ENCODE measurements at places on chromosomes 7 and 10. TPM values are rescaled to one million over a fixed set of nuclear protein-coding genes. Genes with fewer than 3 reads are reported as not detected.
A peak's percentile ranks its signal among the peaks of the same experiment; 100 is the strongest.

Gene CTNNA3
- total RNA-seq, result not detected

Gene THSD7A
- not detected for total RNA-seq

Gene LIMK1
- 22.1 TPM for total RNA-seq

Gene TASOR2
- total RNA-seq, result 93.4 TPM

Gene ARHGEF35
- total RNA-seq, result 1.7 TPM

Gene MMP21
- total RNA-seq, result not detected

Gene MSMB
- not detected for total RNA-seq

Gene NPTX2
- total RNA-seq, result not detected

Gene ZNF488
- total RNA-seq, result not detected

Gene HOXA7
- not detected for total RNA-seq

Gene HOXA10
- total RNA-seq, result 0.08 TPM

Gene GCK
- total RNA-seq, result 2.7 TPM

Gene RAB19
- 3.8 TPM for total RNA-seq

Gene PILRA
- 1.1 TPM for total RNA-seq

Gene ERVW-1
- not detected for total RNA-seq

Gene CLDN15
- 18.5 TPM for total RNA-seq

Gene HOXA2
- not detected for total RNA-seq

Gene TRPV6
- not detected for total RNA-seq

Gene PUS7
- total RNA-seq, result 34.4 TPM

Gene HECW1
- not detected for total RNA-seq

Gene OR2A12
- total RNA-seq, result not detected

Gene STAG3
- total RNA-seq, result 5.8 TPM

Gene ELFN1
- 0.13 TPM for total RNA-seq

GRCh38 chr10:71338728-71339495 lies 19.9 kb downstream of the SLC29A3 start:
- no peak for DNase-seq

GRCh38 chr7:45593121-45593541 lies 19.0 kb downstream of the ADCY1 start:
- no peak for DNase-seq

GRCh38 chr10:74637685-74638084 lies 188.7 kb upstream of the KAT6B start:
- no peak for DNase-seq

DNA sequence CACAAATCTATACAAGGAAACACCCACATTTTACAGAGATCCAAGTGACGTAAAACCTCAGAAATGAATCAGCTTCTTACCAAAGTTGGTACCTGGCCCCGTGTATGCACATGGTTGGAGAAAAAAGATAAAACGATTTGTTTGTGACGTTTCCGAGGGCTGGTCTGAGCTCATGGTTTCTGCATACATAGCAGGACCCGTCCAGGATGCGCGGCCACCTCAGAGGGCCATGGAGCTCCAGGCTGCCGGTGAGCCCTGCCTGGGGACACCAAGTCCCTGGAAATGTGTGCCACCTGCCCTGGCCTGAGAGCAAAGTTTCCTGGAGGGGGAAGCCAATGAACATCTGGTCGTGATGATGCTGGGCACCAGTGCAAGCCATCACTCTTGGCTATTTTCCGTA lies 402.6 kb upstream of the MKI67 start:
- DNase-seq, result no peak

GRCh38 chr10:80509403-80510161 lies 28.1 kb upstream of the SH2D4B start:
- DNase-seq, result no peak

- no peak for DNase-seq
Measured at GRCh38 chr10:48551861-48552591, 52.8 kb downstream of the ARHGAP22 start.

- no peak for DNase-seq
Measured at GRCh38 chr7:94115316-94115715, 111.2 kb upstream of the BET1 start.

DNA sequence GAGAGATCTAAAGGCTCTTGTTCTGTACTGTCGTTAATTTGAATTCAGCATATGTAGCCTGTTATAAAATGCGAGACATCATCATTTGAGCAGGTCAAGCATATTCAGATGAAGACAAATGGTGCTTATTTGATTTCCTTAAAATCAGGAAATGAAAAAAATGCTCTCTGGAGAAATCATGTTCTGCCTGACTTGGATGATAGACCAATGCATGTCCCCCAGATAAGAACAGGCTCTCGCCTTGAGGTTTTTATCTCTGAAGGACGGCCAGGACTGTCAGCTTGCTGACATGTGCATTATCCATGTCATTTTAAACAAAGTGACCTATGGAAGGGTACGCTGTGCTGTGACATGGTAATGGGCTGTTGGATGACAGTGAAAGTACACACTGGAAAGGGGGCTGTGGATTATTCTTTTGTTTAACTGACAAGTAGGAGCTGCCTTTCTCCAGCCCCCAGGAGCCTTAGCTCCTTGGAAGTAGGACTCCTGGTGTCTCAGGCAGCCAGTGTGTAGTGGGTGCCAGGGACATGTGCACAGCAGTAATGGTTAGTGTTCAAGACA lies 695.1 kb upstream of the GALNT17 start:
- DNase-seq, result no peak

DNA sequence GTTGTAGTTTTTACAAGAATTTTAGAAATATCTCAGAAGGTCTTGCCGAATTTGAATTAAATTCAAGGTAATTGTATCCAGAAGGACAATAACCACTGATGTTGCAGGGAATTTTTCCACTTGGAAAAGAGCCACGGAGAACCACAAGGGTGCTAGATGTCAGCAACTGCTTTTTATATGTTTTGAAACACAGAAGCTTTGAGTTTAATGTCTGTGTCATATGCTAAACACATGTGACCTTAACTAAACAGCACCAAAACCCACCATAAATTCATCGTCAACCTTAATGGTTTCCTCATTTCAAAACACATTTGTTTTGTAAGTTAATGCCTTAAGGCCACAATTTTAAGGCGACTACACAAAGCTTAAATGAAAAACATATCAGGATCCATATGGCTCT lies 106.9 kb downstream of the COL28A1 start:
- DNase-seq, result no peak

DNA sequence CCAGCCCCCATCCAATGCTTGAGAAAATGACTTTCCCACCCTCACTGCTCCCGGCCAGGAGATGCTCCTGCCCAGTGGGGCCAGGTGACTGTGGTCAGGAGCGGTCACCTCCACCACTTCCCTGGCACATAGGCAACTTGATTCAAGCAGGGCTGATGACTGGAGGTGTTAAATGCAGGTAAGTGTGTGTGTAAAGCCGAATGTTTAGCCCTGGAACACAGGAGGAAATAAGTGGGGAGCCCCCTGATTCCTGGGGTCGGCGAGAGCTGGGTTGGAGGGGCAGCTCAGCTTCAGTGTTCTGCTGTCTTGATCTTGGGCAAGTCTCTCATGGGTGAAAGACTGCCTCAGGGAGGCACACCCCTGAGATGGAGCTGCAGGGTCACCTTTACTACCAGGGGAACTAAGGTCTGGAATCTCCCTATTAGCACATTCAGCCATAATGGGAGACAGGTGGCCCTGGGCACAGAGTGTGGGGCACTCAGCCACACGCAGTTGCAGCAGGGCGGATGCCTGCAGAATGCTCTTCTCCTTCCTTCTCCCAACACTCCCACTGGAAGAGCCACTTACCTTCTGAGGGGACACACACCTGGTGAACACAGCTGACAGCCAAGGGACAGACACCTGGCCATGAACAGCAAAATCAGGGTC lies 124.1 kb downstream of the PTPN20 start:
- no peak for DNase-seq

GRCh38 chr10:25808372-25808771 lies 125.7 kb upstream of the MYO3A start:
- no peak for DNase-seq

- DNase-seq, result no peak
Measured at GRCh38 chr7:24741679-24742505, 15.4 kb downstream of the GSDME start.

DNA sequence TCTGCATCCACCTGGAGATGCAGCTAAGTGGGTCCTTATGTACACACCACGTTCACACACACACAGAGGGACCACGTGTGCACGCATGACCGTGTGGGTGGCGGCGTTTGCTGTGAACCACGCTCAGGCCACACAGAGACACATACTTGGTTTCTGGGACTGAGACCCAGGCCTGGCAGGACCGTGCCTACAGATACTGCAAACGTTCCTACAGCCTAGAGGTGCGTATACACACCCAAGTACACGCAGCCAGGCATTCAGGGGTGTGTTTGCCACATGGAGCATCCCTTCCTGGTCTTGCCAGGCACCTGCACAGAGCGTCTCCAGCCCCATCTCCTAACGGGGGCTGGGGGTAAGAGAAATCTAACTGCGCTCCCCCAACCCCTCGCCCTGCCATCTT lies 49.0 kb upstream of the GTF2IRD1 start:
- DNase-seq, result no peak

DNA sequence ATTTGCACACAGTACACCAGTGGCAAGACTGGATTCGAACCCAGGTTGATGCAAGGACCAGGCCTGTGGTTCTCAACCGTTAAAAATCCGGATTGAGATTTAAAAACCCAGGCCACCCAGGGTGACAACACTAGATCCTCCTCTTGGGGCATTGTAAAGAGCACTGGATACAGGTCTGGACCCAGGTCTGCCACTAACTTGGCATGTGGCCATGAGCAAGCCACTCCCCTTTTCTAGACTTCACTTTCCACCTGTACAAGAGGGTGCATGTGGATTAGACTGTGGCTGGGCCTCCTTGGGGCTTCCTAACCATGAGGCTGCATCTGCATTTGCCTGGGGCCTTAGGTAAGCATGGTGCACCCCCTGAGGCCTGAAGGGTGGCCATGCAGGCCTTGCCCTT lies 21.7 kb upstream of the SLC29A3 start:
- no peak for DNase-seq

GRCh38 chr10:98376485-98376884 lies 38.5 kb downstream of the PYROXD2 start:
- DNase-seq, result no peak

DNA sequence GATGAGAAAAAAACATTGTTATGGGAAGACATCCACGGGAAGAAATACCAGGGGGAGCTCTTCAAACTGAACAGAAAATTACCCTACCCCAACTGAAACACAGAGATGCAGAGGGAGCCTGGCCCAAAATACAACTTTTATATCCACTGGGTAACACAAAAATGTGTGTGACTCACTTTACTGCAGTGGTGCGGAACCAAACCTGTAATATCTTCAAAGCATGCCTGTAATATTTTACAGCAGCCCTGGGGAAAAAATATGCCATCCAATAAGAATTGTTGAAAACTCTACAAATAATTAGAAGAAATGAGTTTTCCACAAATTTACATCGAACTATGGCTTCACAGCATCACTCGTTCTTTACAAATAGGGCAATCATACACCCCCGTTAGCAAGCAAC lies 49.8 kb upstream of the SRRM3 start:
- DNase-seq, result no peak

- DNase-seq, result no peak
Measured at GRCh38 chr10:33263453-33263852, 71.0 kb downstream of the NRP1 start.

DNA sequence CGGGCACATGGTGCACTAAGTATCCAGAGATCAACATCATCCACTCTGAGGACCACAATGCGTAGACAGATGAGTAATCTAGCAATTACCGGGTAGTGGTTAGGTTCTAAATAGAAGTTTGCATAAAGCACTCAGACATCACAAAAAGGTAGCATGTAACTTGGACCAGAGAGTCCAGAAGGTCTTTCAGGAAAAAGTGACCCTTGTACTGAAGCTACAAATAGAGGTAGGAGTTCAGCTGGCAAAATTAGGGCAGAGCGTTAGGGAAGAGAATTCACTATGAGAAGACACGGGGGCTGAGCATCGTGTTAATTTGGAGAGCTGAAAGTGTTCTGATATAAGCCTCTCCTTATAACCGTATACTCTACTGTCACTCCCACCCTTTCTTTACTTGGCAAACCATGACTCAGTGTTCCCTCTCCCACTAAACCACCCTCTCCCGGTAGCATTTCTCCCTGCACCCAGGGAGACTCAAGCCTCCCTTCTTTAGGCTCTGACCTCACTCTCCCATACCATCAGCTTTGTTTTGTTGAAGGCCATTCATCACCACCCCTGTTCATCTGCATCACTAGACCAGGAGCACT lies 222.2 kb upstream of the FZD1 start:
- no peak for DNase-seq

GRCh38 chr7:153832160-153832559 lies 220.0 kb upstream of the DPP6 start:
- no peak for DNase-seq

- no peak for DNase-seq
Measured at GRCh38 chr7:117158941-117159697, 163.7 kb downstream of the WNT2 start.

DNA sequence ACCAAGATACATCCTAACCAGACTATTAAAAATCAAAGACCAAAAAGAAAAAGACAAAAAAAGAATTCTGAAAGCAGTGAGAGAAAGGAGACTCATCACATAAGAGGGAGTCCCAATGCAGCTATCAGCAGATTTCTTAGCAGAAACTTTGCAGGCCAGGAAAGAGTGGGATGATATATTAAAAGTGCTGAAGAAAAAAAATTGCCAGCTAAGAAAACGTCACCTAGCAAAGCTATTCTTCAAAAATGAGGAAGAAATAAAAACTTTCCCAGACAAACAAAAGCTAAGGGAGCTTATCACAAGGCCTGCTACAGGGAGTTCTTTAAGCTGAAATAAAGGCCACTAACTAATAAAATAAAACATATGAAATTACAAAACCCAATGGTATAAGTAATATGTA lies 40.5 kb upstream of the CDK6 start:
- DNase-seq, result no peak

DNA sequence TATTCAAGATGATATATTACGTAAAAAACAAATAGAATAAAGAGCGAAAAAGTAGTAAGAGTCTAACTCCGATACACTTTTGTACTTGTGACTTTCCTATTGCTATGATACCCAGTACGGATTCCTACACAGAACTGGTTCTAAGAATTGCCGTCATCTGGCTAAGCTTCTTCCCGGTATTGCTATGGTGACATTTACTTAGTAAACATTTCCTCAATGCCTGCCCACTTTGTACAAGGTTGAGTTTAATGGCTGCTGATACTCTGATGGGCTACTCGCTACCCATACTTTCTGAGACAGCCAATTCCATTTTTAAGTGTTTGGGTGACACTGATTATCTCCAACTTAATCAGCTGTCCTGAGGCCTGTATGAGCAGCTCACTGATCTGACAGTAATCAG lies 55.6 kb downstream of the OSBPL3 start:
- DNase-seq, result no peak

GRCh38 chr10:120948889-120949608 lies 97.9 kb downstream of the WDR11 start:
- DNase-seq, result peak; percentile 19

DNA sequence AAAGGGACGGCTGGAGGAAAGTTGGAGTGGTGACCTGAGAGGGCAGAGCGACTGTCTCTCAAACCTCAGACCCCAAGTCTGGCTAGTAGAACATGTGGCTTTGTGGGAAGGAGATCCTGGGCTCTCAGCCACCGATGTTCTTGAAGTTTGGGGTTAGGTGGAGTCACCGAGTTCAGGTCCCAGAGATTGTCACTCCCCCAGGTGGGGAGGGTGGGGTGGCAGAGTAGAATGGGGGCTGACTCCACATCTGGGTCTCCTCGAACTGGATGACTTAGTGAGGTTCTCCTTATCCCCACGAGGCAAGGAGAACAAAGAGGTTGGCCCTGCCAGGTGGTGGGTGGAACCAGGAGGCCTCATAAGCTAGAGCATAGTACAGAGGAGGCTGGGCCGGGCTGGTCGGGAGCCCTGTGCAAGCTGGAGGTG lies 14.7 kb upstream of the PNLIPRP2 start:
- DNase-seq, result no peak

- DNase-seq, result no peak
Measured at GRCh38 chr7:95687759-95688343, 84.5 kb upstream of the DYNC1I1 start.
